ENCODE measurements at places on chromosomes 7 and 10. TPM values are rescaled to one million over a fixed set of nuclear protein-coding genes. Genes with fewer than 3 reads are reported as not detected.

DNA sequence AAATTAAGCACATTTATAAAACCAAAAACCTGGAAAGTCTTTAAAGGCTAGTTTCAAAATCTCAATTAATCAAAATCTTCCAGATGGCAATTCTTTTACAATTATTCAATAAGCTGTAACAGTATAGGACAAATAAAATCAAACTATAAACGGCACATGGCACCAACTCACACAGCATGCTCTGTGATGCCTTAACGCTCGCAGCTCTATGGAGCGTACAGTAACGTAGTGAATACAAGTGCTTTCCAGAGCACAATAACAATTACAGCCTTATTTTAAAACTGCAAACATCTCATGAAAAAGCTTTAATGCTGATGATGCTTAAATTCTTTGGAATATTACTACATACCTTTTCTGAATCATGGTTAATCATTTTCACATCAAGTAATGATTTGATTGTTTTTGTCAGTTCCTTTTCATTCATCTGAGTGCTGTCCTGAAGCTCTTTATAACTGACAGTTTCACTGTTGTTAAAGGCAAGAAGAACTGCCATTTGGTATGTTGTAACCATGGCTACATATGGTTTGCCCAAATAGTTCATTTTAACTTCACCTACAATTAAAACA, 74.2 kb downstream of the CUL2 start:
- no peak for DNase-seq

Gene FEZF1
- total RNA-seq: not detected

Gene FKBP6
- total RNA-seq: not detected

DNA sequence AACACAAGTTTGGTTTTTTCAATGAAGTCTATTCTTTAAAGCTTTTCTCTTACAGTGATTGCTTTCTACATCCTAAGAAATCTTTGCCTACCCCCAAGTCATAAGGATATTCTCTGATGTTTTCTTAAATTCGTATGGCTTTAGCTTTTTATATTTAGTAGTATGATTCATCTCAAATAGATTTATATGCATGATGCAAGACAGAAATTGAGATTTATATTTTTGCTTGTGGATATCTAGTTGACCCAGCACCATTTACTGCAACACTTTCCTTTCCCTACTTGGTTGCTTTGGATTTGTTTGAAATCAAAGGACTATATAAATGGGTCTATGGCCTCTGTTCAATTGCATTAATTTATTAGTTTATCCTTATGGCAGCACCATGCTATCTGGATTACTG, 113.9 kb downstream of the ZNF438 start:
- DNase-seq: no peak
